ENCODE measurements at places on chromosomes 1 and 21.

DNA sequence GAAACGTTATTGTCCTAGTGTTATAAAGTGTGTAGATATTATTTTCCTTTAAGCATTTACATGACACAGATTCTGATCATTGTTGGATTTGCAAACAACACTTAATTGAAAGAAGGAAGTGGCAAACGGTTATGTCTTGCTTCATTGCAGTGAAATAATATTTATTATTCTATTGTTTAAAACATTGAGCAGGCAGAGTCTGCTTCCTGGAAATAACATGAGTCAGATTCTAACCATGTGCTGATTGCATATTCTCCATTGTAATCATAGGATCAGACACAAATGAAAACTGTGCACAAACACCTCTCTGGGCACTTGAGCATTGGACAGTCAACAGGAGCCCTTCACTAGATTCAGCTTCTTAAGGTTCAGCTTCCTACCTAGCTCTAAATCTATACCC, 46.8 kb upstream of the USP25 start:
- H3K4me3 ChIP-seq, result no peak overlapping the region
- no peak overlapping the region for H3K27ac ChIP-seq
- no peaks in the 10 kb centered on the region for H3K4me1 ChIP-seq
- no peaks in the 10 kb centered on the region for H3K36me3 ChIP-seq
- no peak for DNase-seq

- H3K4me1 ChIP-seq, result no peaks in the 10 kb centered on the region
- H3K27me3 ChIP-seq, result no peaks in the 10 kb centered on the region
- no peak overlapping the region for H3K27ac ChIP-seq
- H3K36me3 ChIP-seq, result no peaks in the 10 kb centered on the region
- H3K4me3 ChIP-seq, result no peak overlapping the region
Observed at GRCh38 chr1:119674835-119675289, 26.8 kb upstream of the ZNF697 start.

DNA sequence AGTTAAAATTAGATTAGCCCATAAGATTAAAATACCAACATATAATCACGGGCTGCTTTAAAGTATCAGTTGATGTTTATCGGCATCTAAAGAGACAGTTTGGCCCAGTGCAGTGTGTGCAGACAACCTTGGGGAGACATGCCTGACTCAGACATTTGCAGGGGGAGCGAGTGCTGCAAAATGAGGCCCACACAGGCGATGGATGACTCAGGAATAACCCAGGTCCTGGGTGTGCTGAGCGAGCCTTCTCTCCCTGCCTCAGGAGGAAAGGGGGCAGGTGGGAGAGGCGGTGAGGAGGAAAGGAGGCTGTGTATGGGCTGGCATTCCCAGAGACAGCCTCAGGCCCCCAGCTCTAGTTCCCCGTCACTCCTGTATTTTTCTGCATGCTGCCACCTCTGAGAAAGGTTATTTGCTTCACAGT, 9.0 kb downstream of the SLC9A1 start:
- peaks cover 20% of the 10 kb centered on the region for H3K4me1 ChIP-seq
- no peaks in the 10 kb centered on the region for H3K36me3 ChIP-seq
- no peak for DNase-seq

DNA sequence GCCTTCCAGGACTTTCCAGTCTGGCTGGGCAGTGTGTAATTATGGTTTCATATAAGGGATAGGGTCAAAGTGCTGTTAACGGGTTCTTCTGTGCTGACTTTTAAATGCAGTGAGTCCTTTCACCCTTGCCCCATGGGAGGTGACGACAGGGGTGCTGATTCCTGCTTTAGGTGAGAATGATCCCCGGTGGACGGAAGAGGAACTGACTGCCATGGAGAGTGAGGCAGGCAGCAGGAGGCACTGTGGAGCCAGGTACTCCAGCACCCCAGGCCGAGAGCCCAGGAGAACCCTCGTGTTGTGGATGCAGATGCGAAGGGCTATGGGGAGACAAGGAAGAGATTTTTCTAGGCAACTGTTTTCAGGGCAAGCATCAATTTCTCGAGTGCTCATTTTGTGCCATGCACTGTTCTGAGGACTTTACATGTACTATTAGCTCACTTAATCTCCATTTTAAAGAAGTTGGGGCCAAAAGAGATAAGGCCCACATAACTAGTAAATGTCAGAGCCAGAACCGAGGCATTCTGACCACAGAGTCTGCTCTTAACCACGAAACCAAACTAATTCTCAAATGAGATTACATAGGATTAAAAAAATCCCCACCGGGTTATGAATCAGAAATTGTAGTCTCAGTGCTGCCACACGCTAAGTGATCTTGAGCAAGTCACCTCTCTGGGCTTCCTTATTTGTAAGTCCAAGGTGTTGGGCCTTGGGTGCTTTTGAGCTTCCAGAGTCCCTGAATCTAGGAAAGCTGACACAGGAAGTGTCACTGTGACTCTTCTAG, 28.2 kb downstream of the STPG1 start:
- H3K4me1 ChIP-seq, result peaks cover 13% of the 10 kb centered on the region
- peak; percentile 40 for DNase-seq
- H3K36me3 ChIP-seq, result no peaks in the 10 kb centered on the region
- H3K27me3 ChIP-seq, result no peaks in the 10 kb centered on the region
- peak overlapping the region; percentile 49 for H3K27ac ChIP-seq

DNA sequence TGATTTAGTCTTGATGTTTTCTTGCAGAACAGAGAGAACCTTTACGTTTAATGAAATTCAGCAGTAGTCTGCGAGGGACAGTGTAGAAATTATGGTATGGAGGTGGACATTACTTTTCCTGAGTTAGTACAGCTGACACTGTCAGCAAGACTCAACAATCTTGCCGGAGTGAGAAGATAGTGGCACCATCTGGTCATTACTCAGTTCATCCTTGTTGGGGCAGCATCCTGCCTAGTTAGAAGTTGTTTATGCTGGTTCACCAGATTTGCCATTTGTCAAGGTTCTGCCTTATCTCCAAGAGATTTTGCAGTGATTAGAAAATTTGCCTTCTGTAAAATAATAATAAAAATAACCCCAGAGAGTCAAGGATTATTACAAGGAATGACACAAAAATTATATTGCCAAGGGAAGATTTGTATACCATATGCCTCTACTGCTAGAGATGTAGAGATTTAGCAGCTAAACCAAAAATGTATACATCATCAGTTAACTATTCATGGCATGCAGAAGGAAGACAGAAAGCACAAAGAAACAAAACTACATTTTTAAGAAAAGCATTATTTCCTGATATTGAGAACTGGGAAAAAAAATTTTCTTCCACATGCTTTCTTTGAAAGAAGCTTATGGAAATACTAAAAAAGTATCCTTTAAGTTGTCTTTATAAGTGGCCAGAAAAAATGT, 1967.4 kb downstream of the NCAM2 start:
- H3K27me3 ChIP-seq, result no peaks in the 10 kb centered on the region
- H3K27ac ChIP-seq, result no peak overlapping the region
- no peaks in the 10 kb centered on the region for H3K4me1 ChIP-seq
- DNase-seq, result no peak
- no peak overlapping the region for H3K4me3 ChIP-seq

- no peak overlapping the region for H3K27ac ChIP-seq
- no peaks in the 10 kb centered on the region for H3K27me3 ChIP-seq
- DNase-seq, result no peak
- H3K4me1 ChIP-seq, result no peaks in the 10 kb centered on the region
Observed at GRCh38 chr1:203158960-203159665, 16.5 kb downstream of the MYBPH start.

- H3K27me3 ChIP-seq, result no peaks in the 10 kb centered on the region
- no peak for DNase-seq
- H3K36me3 ChIP-seq, result no peaks in the 10 kb centered on the region
- no peak overlapping the region for H3K4me3 ChIP-seq
- H3K27ac ChIP-seq, result no peak overlapping the region
- no peaks in the 10 kb centered on the region for H3K4me1 ChIP-seq
Observed at GRCh38 chr1:11595285-11595684, 58.9 kb downstream of the FBXO2 start.

DNA sequence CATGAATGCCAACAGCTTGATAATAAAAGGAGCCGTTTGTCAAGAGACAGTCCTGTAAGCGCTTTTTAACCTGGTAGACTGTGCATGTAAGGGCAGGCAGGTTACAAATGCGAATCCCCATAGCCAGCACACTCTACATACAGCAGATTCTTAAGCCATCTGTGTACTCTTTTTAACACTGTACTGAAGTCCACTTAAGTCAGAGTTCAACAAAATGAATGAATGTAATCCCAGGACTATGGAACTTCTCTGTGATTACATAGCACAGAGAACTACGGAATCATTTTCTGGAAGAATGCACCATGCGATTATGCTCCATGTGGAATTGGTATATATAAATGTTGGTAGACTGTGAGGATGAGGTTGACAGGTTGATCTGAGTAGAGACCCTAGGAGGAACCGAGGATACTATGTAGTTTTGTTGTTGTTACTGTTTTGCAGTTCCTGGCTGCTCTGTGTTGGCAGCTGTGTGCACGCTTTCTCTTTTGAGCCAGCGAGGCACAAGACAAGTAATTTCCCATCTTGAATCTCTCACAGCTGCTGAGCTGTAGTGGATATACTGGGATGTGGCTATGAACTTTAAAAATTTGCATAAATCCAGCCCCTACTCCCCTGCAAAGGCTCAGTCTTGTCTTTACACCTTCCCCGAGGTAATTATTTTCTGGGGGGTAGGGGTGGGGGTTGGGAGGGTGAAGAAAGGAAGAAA, 21.9 kb downstream of the LRRC8D start:
- H3K4me1 ChIP-seq, result peaks cover 7% of the 10 kb centered on the region
- H3K27ac ChIP-seq, result peak overlapping the region; percentile 71
- H3K36me3 ChIP-seq, result peaks cover 4% of the 10 kb centered on the region
- H3K4me3 ChIP-seq, result peak overlapping the region; percentile 70

DNA sequence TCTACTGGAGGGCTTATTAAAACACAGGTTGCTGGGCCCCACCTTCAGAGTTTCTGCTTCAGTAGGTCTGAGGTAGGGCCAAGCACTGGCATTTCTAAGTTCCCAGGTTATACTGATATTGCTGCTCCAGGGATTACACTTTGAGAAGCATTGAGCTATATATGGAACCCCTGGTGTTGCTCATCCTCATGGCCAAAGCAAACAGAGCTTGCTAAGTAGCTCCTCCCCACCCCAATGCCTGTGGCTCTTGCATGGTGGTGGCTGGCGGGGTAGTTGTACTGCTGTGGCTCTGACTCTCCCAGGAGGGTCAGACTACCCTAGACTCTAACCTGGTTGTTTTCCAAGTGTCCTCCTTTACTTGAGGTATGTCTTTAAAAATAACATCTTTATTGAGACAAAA, 143.6 kb downstream of the SPATA46 start:
- no peaks in the 10 kb centered on the region for H3K36me3 ChIP-seq
- no peaks in the 10 kb centered on the region for H3K27me3 ChIP-seq
- H3K4me3 ChIP-seq, result no peak overlapping the region
- no peaks in the 10 kb centered on the region for H3K4me1 ChIP-seq

GRCh38 chr1:165542015-165542631, 1.7 kb upstream of the LRRC52 start:
- no peak overlapping the region for H3K27ac ChIP-seq
- DNase-seq, result no peak
- no peaks in the 10 kb centered on the region for H3K36me3 ChIP-seq
- H3K27me3 ChIP-seq, result no peaks in the 10 kb centered on the region

DNA sequence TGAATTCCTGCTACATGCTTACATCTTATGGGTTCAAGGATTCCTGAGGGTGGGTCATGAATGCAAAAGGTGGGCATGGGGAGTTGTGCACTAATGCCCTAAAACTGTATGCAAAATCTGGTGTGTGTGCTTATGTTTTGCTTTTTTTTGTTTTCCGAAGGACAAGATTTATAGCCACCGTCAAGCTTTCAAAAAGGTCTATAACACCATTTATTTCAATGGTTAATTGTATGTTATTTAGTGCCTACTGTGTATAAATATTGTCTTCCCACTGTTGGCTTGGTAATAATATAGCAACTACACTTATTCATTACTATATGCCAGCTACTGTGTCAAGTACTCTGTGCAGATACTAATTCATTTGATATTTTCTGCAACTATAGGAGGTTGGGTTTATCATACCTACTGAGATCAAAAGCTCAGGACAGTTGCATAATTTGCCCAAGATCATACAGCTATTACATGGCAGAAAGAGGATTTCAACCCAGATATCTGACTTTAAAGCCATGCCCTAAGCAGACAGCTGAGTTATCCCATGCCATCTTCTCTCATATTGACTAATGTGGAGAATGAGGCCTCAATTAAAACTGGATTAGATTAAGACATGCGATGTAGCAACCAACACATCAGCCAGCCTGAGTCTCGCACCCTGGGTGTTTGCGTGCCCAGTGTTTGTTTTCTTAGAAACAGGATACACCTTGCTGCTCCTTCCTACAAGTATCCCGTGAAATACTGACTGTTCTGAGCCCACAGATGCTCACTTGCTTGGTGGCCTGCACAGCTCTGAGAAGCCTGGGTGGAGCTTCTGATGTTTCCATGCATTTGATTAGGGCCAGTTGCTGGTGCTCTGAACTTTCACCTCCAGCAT, 34.6 kb downstream of the GADD45A start:
- no peak overlapping the region for H3K27ac ChIP-seq
- H3K36me3 ChIP-seq, result no peaks in the 10 kb centered on the region
- no peak overlapping the region for H3K4me3 ChIP-seq
- no peaks in the 10 kb centered on the region for H3K4me1 ChIP-seq
- DNase-seq, result no peak
- H3K27me3 ChIP-seq, result no peaks in the 10 kb centered on the region

DNA sequence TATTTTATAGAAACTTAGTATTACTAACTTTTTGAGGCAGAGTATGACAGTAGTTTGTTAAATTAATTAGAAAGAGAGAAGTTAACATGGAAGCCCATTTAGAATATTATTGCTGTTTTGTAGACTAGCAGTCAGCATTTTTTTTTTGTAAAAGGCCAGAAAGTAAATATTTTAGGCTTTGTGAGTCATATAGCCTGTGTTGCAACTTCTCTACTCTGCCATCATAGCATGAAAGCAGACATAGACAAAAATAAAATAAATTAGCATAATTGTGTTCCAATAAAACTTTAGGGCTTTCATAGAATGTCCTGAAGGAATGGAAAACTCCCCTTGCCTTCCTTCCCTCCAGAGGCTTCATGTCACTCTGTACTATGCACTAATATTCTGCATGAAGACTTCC, 12.3 kb upstream of the RGS4 start:
- H3K4me1 ChIP-seq, result no peaks in the 10 kb centered on the region
- no peaks in the 10 kb centered on the region for H3K36me3 ChIP-seq
- H3K27ac ChIP-seq, result no peak overlapping the region

DNA sequence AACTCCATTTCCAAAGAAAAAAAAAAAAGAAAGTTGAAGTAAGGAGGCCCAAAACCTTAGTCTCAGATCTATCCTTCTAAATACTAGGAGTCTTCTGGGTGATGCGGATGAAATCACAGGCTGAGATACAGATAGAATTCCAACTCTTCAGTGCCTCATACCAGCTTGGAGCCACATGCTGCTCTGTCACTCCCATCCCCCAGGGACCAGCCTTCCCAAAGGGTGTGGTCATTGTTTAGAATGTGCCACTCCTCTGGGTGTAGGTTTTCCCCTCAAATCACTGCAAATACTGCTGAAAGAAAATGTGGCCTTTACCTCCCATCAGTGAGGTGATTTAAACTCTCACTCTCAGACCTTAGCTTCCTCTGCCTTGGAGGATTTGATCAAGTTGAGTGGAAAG, 112.9 kb downstream of the CDC7 start:
- DNase-seq, result peak; percentile 62
- H3K27me3 ChIP-seq, result no peaks in the 10 kb centered on the region
- H3K27ac ChIP-seq, result no peak overlapping the region
- no peaks in the 10 kb centered on the region for H3K36me3 ChIP-seq
- H3K4me1 ChIP-seq, result no peaks in the 10 kb centered on the region
